Heart right ventricle (tissue), 16 donors: ENCODE measurements at places on chromosomes 7 and 10.

GRCh38 chr10:22226599-22226998 lies 8.8 kb upstream of the EBLN1 start:
- DNase-seq, result no peak

DNA sequence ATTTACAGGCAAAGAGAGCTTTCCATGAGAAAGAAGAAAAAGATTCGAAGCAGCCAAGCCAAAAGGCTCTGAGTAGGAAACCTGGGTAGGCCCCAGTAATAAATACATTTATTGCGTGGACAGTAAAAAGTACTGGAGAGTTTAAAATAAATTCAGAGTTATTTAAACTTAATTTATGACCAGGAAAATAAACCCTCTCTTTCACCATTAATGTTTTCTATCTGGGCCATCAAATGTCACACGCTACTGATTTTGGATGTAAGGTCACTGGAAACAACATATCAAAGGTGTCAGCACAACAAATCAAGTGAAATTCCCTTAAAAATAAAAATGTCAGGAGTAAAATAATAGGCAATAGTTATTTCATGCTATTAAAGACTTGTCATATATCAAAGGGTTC lies 264.0 kb downstream of the SKAP2 start:
- no peak for DNase-seq

GRCh38 chr7:42068554-42069280 lies 168.3 kb downstream of the GLI3 start:
- DNase-seq, result no peak

DNA sequence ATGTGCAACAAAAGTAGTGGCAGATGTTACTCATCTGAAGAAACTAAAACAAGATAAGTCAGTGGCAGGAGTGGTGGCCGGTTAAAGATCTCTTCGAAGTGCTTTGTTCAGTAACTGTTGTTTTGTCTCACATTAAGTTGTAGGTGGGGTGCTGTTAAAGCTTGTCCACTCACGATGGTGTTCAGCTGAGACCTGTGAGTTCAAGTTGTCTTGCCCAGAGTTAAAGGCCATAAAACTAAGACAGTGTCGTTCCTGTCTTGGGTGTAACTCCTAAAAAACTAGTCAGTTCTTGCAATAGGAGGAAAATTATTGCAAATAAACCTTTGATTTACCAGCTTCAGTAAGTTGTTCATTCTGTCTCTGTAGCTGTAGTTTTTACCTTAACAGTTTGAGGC lies 857 bp upstream of the FOXP2 start:
- no peak for DNase-seq

DNA sequence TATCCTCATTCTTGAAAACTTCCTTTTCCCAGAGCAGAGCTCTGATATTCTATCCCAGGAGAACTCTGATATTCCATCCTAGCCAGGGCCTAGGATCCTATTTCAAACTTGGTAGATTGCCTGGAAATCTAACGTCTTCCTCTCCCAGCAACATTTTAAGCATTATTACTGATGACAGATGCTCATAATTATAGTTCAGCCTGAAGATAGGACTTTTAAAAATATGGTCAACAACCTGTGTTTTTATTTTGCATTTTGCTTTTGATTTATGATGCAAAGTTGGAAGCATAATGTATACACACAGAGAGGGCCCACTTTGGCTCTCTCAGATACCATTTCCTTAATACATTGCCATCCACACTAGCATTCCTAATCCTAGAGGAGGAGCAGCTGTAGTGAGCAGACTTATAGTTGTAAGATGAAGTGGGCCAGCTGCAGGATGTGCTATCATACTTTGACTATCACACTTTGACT lies 457.4 kb upstream of the TPK1 start:
- DNase-seq, result no peak

DNA sequence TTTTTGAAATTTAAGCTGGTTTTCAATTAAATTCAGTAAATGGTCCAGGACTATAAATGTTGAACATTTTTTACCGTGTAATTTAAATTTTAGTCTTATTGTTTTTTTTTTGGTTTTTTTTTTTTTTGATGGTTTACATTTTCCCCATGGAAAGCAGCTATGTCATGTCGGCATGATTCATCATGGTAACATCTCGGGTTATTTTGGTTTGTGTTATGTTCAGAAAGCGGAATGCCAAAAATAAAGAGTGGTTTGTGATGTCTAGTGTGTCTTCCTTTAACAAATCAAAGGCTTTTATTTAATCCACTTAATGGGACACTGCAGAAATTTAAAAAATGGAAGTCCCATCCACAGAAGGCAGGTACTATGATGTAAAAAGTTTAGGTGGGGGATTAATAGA lies 58.5 kb downstream of the TRUB1 start:
- no peak for DNase-seq

DNA sequence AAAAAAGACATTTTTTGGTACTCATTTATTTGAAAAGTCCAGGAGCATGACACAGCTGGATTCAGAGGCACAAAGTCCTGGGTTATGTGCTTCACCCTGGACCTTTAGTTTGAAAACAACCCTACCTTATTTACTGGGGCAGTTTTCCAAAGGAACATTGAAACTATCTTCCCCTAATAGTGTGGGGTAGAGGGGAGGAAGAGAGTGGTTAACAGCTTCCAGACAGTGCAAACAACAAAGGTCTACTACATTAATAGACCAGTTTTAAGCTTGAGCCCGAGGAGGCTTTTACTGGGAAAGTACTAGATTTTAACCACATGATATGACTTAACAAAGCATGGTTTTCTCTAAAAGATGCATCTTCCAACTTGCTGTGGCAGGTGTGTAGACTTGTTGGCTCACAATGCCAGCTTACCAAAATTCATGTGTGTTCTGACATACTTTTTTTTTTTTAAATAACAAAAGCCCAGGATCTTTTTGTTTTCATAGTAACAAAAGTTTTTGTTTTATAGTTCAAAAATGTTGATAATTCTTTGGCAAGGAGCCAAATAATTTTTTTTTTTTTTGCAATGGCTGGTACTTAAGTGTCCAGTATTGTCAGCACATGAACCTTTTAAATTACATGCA lies 1.8 kb downstream of the GSTO1 start:
- no peak for DNase-seq

GRCh38 chr10:130045091-130045652 lies 65.5 kb downstream of the C10orf143 start:
- DNase-seq, result no peak

DNA sequence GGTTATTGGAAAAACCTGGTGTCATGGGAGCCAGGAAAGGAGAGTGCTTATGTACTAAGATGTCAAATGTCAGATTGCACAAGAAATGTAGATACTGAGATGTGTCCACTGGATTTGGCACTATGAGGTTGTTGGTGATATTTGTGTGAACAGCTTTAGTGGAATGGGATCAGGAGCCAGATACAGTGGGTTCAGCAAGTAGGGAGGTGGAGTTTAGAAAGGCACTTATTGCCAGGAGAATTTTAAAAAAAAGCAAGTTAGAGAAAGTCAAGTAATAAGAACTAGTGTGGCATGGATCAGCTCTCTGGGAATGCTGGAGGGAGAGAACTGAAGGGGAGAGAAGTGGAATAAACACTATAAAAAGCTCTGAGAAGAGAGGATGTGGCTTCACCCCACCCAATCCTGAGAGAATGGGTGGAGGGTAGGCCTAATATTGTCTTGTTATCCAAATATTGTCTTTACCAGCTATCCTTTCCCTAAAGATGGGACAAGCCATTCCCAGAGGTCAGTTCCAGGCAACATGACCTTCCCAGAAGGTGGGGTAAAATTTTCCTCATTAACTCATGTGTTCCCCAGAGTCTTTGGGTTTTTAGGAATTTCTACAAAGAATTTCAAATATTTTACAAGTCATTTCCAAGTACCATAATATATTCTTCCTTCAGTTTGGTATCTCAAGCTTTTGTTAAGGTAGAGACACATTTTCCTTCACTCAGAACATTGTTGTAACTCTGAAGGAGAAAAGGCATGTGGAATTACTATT lies 42.3 kb downstream of the ENTPD1 start:
- no peak for DNase-seq

DNA sequence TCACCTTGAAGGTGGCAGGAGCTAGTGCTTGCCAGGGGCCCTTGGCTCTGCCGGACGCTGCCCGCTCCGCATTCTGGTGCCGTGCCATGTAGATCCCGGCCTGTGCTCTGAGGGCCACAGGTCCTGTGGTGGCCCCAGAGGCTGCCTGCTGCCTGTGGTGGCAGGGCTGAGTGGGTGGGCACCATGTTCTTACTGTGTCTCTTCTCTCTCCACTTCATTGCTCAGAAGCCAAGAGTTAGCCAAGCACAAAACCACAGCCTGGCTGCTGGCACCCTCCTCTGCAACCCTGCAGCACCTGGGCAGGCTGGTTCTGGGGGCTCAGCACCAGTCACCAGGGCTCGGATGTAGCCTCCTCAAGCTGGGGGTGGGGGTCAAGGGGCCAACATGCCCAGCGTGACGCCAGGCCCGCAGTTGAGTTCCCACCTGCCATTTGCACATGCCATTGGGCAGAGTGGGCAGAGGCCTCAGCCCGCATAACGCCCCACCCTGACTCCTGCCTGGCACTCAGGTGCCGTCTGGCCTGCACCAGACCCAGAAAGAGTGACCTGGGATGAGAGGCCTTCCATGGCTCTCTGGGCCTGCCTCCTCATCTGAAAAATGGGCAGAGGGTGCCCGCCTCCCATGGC lies 16.3 kb downstream of the ZMIZ1 start:
- DNase-seq, result peak; percentile 48

GRCh38 chr10:125103924-125104323 lies 56.4 kb downstream of the CTBP2 start:
- DNase-seq, result no peak

- DNase-seq, result no peak
Measured at GRCh38 chr7:103824251-103824650, 165.2 kb downstream of the RELN start.

DNA sequence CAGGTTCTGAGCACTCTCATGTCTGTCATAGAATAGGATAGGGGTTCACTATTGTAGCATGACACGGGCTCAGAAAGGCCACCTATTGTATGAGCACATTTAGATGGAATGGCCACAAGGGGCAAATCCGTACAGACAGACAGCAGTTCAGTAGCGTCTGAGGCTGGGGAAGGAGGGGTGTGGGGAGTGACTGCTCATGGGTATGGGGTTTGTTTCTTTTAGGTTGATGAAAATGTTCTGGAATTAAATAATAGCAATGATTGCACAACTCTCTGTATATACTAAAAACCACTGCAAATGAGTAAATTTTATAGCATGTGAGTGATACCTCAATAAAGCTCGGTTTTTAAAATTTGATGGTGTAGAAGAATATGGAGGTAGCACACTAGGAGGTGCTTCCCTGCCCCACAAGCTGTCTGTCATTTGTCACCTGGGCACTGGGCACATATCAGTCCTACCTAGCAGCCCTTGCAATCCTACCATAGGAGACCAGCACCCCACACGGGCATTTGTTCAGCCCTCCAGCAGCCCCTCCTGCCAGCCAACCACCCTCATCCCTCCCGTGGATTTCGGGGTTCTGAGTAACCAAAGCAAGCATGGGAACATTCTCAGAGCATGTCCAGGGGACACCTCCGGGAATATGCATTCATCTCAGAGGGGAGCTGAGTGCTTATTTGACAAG lies 35.2 kb downstream of the KCNMA1 start:
- no peak for DNase-seq

DNA sequence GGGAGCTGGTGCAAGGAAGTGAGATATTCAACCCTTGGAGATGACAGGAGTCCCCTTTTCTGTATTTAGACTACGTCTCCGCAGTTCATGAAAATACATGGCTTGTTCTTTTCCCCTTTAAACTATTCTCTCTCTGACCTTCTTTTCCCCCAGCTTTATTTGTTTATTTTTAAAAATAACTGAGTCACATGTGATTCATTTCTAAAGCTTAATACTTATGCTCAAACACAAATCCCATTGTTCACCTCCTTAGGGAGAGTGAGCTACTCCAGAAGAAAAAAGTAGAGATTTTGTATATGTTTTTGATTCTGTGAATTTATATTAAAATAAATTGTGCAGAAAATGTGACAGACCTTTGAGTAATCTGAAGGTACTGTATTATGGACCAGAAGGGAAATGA lies 35.9 kb upstream of the FZD1 start:
- no peak for DNase-seq

DNA sequence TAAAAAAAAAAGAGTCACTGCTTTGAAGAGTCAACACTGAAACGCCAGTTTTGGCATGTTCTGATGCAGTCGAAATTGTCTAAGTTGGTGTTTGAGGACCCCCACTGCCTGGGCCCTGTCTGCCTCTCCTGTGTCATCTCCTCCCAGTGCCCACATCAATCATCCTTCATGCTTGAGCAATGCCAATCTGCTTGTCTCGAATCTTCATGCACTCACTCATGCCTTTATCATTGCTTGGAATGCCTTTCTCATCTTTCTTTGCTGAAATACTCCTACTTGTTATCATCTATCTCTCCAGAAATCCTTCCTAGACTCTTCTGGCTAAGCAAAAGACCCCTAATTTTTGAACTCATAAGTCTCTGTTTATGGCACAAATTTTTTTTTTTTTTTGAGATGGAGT lies 42.1 kb upstream of the PLPP4 start:
- no peak for DNase-seq
